CD8-positive, alpha-beta memory T cell (primary cell): ENCODE measurements at places on chromosomes 3 and 15. TPM values are rescaled to one million over a fixed set of nuclear protein-coding genes. Genes with fewer than 3 reads are reported as not detected.

DNA sequence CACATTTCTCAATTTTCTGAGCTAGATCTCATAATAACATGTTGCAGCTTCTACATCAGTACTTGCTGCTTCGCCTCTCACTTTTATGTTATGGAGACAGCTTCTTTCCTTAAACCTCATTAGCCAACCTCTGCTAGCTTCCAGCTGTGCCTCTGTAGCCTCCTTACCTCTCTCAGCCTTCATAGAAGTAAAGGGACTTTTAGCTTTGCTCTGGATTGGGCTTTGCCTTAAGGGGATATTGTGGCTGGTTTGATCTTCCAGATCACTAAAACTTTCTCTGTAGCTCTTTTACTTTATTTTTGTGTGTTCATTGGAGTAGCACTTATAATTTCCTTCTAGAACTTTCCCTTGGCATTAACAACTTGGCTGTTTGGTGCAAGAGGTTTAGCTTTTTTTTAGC lies 150.1 kb downstream of the ATG7 start:
- DNase-seq: no peak
- peaks cover 8% of the 10 kb centered on the region for H3K36me3 ChIP-seq
- no peak overlapping the region for H3K4me3 ChIP-seq
- no peak overlapping the region for H3K27ac ChIP-seq

GRCh38 chr15:72284781-72285180 lies 12.4 kb upstream of the PARP6 start:
- H3K4me3 ChIP-seq: no peak overlapping the region
- no peaks in the 10 kb centered on the region for H3K36me3 ChIP-seq
- no peaks in the 10 kb centered on the region for H3K4me1 ChIP-seq
- H3K27ac ChIP-seq: no peak overlapping the region

- no peak for DNase-seq
- H3K4me1 ChIP-seq: no peaks in the 10 kb centered on the region
- no peaks in the 10 kb centered on the region for H3K27me3 ChIP-seq
- H3K27ac ChIP-seq: no peak overlapping the region
Measured at GRCh38 chr3:57917601-57918000, 90.6 kb upstream of the FLNB start.

DNA sequence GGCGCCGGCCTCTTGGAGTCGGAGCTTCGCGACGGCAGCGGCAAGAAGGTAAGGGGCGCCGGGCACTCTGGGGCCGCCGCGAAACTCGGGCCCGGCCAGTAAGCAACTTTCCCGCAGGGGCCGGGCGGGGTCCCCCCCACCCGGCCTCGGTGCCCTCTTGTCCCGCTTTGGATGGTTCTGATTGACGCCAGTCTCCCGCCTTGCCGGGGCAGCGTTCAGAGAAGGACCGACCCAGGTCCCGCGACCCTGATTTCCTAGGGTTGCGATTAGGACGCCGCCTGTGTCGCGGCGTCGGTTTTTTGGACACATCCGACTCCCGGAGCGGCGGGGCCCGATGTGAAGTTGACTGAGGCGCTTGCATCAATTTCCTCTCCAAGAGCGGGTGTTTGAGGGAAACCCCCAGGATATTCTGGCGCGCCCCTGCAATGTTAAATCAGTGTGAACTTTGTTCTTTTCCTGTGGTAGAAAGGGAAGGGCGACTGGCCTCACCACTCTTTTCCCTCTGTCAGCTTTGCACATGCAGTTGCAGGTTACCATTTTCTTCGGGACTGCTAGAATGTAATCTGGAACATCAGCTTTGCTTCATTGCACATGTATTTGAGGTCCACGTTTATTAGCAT lies 755 bp downstream of the PDE8A start:
- H3K4me3 ChIP-seq: peak overlapping the region; percentile 97
- peak overlapping the region; percentile 52 for H3K27ac ChIP-seq
- DNase-seq: peak; percentile 65
- peaks cover 26% of the 10 kb centered on the region for H3K4me1 ChIP-seq
- no peaks in the 10 kb centered on the region for H3K27me3 ChIP-seq

DNA sequence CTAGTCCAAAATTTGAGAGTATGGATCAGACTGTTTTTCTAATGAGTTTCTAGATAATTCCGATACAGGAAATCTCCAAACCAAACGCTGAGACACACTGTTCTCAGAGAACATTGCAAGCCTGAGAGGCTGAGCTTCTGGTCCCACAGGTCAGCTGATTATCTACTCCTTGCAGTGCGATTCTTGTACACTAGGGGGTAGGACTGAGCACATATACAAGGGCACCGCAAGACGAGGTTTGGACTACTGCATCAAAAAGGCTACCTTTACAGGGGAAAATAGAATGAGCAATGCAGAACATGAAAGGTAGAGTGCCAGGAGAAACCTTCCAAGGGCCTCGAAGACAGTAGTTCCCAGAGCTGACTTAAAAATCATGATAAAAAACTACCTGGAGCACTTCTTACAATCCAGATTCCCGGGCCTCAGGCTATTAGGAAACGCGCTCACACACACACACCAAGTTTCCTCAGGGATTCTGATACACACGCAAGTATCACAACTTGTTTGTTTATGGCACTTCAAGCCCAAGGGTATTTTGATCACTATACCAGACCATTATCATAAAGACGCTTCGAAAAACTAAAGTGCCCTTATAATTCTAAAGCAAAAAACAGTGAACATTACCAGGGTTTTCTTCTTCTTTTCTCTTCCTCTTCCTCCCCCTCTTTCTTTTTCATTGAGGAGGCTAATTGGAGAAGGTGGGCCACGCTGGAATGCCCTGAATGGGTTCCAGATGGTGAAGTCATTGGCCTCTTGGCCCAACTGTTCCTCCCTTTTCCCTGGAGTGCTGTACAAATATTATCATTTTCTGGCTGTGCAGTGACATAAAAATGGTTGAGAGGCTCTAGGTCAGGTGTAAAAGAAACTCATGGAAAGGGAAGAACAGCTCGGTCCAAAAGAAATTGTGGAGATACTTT lies 61.8 kb downstream of the SLC12A8 start:
- no peak overlapping the region for H3K4me3 ChIP-seq
- no peaks in the 10 kb centered on the region for H3K27me3 ChIP-seq
- DNase-seq: no peak
- no peak overlapping the region for H3K27ac ChIP-seq

DNA sequence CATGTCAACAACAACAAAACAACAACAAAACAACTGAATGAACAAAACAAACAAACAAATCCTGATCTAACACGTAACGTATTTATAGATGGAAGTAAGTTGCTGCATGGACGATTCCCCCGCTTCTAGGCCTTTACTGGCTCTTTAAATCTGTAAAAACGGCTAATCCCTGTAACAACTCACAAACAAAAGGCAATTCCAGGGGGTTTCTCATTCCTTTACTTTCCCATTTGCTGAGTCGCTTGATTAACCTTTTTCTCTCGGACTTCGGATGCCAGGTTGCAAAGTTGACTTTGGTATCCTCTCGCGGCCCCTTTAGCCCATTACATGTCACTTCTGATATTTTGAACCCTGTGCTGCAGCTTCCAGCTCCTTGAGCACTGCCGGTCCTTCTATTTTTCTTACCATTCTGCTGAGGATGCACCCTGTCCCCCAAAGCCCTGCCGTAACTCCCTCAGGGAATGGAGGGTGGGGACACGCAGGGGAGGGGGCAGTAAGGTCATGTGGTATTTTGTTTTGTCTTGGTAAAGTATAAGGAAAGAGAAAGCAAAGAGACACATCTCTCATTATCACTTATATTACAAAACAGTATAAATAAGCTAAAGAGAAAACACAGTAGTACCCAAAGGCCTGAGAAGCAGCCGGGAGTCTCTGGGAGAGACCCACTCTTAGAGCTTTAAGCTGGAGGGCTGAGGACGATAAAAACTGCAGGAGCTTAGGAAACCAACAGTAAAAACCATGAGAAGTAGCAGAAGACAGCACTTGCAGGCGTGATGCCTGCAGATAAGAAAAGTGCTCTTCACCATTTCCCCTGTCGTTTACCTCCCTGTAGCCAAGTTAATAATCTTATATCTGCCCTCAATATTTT lies 457.8 kb upstream of the ZNF717 start:
- H3K4me1 ChIP-seq: no peaks in the 10 kb centered on the region
- H3K4me3 ChIP-seq: no peak overlapping the region
- H3K27me3 ChIP-seq: no peaks in the 10 kb centered on the region
- H3K36me3 ChIP-seq: no peaks in the 10 kb centered on the region
- no peak overlapping the region for H3K27ac ChIP-seq

- no peak overlapping the region for H3K4me3 ChIP-seq
- H3K36me3 ChIP-seq: no peaks in the 10 kb centered on the region
- no peak for DNase-seq
- H3K27ac ChIP-seq: no peak overlapping the region
- no peaks in the 10 kb centered on the region for H3K27me3 ChIP-seq
- no peaks in the 10 kb centered on the region for H3K4me1 ChIP-seq
Measured at GRCh38 chr3:123698813-123699212, 114.0 kb upstream of the HACD2 start.

GRCh38 chr3:6504347-6504746 lies 356.6 kb upstream of the GRM7 start:
- H3K4me1 ChIP-seq: no peaks in the 10 kb centered on the region
- H3K27ac ChIP-seq: no peak overlapping the region
- no peaks in the 10 kb centered on the region for H3K27me3 ChIP-seq
- H3K4me3 ChIP-seq: no peak overlapping the region
- H3K36me3 ChIP-seq: no peaks in the 10 kb centered on the region

- H3K27me3 ChIP-seq: no peaks in the 10 kb centered on the region
- no peak for DNase-seq
- H3K36me3 ChIP-seq: no peaks in the 10 kb centered on the region
- peaks cover 9% of the 10 kb centered on the region for H3K4me1 ChIP-seq
Measured at GRCh38 chr3:156818890-156819289, 7.3 kb upstream of the LEKR1 start.

DNA sequence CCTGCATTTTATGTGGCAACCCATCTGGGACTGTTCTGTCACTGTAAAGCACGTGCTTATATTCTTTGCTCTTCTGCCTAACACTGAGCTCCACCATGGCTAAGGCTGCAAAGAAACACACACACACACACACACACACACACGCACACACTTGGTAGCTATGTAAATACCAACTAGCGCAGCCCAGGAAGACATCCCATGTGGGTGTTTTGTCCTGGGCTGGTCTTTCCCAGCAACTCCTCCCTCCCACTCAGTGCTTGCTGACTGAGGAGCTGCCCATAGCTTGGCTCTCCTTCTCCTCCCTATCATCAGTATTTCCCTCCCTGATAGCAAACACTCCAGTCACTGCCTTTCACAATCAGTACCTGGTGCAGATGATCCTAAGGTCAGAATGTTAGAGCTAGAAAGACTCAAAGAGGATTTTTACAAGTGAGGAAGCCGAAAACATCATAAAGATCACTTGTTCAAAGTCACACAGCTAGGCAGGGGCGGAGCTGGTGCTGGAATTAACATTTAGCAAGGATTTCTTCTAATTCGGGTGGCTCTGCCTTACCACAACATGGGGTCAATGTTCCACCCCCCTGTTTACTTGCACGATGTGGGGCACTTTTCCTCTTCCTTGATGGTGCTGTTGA lies 377.1 kb upstream of the TBL1XR1 start:
- H3K36me3 ChIP-seq: no peaks in the 10 kb centered on the region
- no peak overlapping the region for H3K4me3 ChIP-seq
- no peaks in the 10 kb centered on the region for H3K27me3 ChIP-seq
- DNase-seq: no peak

DNA sequence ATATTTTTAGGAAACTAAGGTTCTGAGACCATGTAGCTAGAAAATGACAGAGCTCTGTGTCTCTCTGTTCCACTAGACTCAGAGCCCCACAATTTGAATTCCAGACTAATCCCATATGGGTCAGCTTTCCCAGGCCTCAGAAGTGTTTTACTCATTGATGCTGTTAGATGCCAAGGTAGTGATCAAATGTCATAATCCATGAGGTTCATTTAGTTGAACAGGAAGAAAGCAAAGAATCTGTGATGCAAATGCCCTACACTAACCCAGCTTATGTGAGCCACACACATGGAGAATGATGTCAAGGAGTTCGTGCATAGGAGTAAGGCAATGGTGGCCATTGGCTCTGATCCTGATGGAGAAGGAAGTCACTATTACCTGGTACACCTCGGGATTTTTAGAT lies 363.4 kb upstream of the RARB start:
- H3K27ac ChIP-seq: no peak overlapping the region
- no peaks in the 10 kb centered on the region for H3K36me3 ChIP-seq
- no peak overlapping the region for H3K4me3 ChIP-seq
- no peak for DNase-seq
- no peaks in the 10 kb centered on the region for H3K4me1 ChIP-seq

DNA sequence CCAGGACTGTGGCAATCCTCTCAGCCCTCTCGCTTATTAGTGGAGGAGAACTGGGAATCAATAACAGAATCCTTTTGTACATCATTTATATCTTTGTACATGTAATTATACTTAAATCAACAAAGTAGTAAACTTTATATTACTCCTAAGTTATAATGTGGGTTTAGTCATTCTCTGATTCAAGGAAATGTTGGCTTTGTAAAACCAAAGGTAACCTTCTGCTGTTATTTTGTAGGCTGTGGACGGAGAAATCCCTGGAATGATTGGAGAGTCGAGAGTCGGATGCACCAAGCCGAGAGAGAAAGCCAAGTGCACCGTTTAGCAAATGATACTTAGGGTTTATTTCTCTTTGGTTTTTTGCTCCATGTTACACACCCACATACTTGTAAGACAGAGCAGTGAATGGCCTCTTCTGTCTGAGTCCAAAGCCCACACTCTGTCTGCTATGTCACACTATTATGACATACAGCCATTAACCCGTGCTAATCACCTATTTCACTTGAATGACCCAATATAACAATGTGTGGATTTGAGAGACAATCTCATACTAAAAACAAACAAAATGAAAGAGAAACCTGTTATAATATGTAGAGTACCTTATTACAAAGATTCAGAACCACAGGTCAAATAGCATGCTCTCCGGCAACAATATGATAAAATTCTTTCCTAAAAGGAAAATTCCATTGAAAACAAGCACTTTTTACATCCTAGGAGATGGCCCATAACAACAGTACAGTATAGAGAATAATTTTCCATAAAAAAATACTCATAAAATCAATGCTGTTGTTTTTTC lies 72.2 kb downstream of the MECOM start:
- no peak overlapping the region for H3K4me3 ChIP-seq
- no peaks in the 10 kb centered on the region for H3K27me3 ChIP-seq
- no peaks in the 10 kb centered on the region for H3K36me3 ChIP-seq

DNA sequence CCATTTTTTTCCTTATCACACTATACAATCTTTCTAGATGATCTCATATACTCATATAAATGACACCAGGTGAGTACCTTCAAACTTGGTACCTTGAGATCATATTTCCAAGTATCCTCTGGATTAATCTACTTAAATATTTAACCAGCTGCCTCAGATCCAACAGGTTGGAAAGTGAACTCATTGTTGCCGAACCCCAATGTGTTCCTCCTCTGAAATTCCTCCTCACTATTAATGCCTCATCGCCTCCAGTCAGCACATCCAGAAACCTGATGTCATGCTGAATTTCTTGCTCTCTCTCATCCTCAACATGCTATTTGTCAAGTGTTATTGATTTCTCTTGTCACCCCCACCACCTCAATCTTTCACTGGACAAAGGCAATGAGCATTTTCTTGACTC lies 221.8 kb downstream of the FMN1 start:
- H3K36me3 ChIP-seq: no peaks in the 10 kb centered on the region
- H3K4me3 ChIP-seq: no peak overlapping the region
- DNase-seq: no peak
- no peaks in the 10 kb centered on the region for H3K27me3 ChIP-seq
- no peak overlapping the region for H3K27ac ChIP-seq

- no peaks in the 10 kb centered on the region for H3K4me1 ChIP-seq
- H3K36me3 ChIP-seq: no peaks in the 10 kb centered on the region
- no peaks in the 10 kb centered on the region for H3K27me3 ChIP-seq
- no peak overlapping the region for H3K4me3 ChIP-seq
- no peak for DNase-seq
Measured at GRCh38 chr3:189797103-189797750, 166.0 kb downstream of the TP63 start.

Gene CELSR3
- polyA plus RNA-seq: 0.41 TPM

Gene CCR9
- polyA plus RNA-seq: 1.4 TPM

Gene UTS2B
- polyA plus RNA-seq: not detected

Gene GMNC
- polyA plus RNA-seq: not detected

Gene RHOV
- not detected for polyA plus RNA-seq
